ENCODE measurements at places on chromosomes 6 and 20. TPM values are rescaled to one million over a fixed set of nuclear protein-coding genes. Genes with fewer than 3 reads are reported as not detected.

GRCh38 chr6:66179361-66179760 is 472.3 kb upstream of the EYS start:
- DNase-seq: no peak

DNA sequence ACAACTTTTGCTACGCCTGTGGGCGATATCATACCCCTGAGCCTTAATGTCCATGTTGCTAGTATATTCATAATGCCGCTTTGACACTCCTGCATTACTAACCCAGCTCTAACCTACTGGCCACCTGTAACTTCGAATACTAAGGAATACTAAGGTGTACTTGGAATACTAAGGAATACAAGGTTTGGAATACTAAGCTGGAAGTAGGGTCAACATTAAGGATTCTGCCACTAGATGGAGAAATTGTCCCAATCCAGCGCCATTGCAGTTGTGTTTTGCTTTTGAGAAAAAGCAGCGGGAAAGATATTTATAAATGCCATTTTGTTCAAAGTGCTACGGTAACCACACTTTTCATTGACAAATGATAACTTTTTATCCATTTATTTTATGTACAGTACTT is 10.7 kb downstream of the TBXT start:
- DNase-seq: no peak

GRCh38 chr20:49039854-49040253 is 6.3 kb upstream of the CSE1L start:
- DNase-seq: no peak

GRCh38 chr6:83518816-83519480 is 6.6 kb downstream of the PRSS35 start:
- no peak for DNase-seq

DNA sequence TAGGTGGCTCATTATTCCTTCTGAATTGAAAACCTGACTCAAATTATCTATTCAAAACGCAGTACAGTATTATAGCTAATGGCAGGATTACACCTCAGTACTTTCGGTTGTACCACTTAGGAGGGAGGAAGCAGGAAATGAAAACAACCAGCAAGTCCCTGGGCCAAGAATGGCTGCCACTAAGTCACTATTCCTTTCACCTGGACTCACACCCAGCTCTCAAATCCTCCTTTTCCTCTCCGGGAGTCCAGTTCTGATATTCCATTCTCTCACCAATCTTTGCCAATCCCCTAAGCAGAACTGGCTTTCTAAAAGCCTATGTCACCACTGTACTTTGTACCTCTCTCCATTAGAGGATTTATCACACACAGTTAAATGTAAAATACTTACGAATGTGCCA is 20.6 kb downstream of the TMEM242 start:
- no peak for DNase-seq

DNA sequence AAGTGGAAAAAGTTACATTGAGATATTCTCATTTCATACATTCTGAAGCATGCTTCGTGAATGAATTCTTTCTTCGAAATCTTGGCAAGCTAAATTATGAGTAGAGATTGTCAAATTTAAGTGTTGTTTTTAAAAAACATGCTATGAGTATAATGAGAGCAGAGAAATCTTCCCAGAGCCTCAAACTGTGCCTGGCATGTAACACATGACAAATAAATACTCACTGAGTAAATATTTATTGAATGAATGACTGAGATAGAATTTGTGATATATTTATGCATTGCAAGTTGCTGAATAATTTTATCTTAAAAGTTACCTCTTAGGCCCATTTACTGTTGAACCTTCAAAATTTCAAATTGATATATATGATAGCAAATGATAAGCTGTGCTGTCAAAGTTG is 24.7 kb upstream of the CD2AP start:
- DNase-seq: no peak

DNA sequence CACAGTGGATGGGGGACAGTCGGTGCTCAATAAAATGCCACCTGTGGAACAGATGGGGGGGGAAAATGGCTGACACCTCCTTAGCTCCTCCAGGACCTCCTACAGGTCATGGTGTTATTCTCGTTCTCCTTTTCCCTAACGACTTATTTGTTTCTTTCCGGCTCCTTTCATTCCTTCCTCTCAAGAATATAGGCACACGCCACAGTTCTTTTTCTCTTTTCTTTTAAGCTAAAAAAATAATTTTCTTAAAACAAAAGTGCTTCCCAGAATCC is 1.4 kb upstream of the RNASET2 start:
- DNase-seq: no peak

DNA sequence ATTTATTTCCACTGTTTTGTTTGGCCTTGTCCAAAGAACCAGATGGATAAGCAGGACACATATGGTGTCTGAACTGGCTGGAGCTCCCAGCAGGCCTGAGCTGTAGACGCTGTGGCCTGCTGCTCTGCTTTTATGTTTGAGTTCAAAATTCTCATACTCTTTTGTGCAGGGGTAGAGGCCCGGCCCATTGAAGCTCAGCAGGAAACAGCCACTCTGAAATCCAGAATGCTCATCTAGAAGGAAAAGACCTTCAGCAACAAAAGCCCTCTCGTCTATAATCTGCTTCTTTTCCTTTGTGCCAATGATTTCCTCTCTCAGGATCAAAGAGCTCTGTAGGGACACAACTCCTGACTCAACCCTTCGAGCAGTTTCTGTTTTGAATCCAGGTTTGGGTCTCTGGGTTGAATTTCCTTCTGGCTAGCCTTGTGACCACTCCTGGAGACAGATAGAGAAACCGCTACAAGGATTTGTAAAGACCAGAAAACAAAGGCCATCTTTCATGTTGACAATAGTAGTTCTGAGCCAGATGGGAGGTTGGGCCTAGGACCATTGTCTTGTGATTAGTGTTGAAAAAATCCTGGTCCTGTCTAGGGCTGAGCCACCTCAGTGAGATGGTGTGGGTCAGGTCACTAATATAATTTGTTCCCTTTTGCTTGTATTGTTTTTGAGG is 446.7 kb downstream of the BCKDHB start:
- DNase-seq: peak; percentile 53

DNA sequence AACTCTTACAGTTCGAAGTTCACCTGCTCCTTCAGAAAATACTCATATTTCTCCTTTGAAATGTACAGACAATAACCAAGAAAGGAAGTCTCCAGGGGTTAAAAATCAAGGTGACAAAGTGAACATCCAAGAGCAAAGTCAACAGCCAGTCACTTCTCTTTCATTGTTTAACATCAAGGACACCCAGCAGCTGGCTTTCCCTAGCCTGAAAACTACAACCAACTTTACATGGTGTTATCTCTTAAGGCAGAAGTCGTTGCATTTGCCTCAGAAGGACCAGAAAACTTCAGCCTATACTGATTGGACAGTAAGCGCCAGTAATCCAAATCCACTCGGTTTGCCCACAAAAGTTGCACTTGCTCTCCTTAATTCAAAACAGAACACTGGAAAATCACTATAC is 113.3 kb downstream of the HIVEP1 start:
- no peak for DNase-seq

DNA sequence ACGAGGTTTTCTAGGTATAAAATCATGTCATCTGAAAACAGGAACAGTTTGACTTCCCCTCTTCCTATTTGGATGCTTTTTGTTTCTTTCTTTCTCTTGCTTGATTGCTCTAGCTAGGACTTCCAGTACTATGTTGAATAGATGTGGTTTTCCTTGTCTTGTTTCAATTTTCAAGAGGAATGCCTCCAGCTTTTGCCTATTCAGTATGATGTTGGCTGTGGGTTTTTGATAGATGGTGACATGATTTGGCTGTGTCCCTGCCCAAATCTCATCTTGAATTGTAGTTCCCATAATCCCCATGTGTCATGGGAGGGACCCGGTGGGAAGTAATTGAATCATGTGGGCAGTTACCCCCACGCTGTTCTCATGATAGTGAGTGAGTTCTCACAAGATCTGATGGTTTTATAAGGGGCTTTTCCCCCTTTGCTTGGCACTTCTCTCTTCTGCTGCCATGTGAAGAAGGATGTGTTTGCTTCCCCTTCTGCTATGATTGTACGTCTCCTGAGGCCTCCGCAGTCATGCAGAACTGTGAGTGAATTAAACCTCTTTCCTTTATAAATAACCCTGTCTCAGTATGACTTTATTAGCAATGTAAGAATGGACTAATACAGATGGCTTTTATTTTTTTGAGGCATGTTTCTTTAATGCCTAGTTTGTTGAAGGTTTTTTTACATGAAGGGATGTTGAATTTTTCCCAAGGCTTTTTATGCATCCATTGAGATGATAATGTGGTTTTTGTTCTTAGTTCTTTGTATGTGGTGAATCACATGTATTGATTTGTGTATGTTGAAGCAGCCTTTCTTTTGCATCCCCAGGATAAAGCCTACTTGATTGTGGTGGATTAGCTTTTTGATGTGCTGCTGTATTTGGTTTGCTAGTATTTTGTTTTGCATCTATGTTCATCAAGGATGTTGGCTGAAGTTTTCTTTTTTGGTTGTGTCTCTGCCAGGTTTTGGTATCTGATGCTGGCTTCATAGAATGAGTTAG is 239.1 kb downstream of the THBS2 start:
- no peak for DNase-seq

DNA sequence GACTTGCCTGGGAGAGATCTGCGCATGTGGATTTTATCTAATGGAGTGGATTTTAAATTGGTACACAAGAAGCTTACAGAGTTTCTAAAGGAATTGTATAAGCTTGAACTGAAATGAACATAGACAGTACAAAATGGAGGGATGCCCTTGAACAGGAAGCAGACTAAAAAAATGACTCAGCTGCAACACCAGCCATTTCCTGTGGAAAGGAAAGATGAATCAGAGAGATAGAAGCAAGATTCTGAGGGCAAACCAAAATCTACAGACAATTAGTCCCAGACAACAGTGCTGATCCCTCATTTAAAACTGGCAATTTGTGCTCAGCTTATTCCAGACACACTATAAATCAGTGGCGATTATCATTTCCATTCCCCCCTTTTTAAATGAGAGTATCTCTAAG is 114.6 kb upstream of the TCF21 start:
- no peak for DNase-seq

DNA sequence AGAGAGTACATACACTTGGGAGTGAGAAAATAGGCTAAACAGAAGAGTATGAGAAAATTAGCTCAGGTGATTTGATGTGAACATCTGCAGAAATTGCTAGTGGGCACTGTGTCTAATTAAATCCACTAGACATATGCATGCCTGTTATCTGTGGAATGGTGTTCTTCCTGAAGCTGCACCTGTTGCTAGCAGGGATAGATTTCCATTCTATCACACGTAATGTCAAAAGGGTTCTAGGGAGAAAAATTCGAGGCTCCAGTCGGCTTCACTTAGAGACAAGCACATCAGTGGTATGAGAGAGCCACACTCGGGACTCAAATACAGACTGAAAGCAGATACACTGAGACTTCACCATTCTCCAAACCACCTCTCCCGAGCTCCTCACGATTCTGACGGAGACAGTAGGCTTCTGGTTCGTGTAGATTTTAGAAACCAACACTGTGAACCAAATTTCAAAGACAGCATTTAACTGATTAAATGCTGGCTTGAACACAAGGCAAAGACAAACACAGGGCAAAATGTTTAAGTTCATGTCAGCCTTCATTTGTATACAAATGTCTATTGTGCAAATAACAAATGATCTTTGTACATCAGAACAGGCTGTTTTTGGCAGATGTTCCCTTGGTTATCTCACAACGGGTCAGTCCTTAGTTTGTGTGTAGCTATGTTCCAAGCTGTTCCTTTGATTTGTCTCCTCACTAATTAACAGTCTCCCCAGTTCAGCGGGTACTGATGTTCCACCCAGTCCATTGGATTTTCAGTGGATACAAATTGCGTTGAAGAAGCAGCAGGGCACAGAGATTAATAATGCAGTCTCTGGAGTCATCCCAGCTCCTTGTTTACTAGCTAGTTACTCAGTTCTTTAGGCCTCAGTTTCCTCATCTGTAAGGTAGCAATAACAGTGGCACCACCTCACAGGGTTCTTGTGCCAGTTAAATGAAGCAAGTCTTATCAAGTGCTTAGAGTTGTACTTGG is 131.0 kb upstream of the IFNGR1 start:
- DNase-seq: no peak

- peak; percentile 51 for DNase-seq
Observed at GRCh38 chr20:63291811-63292210, 1.2 kb upstream of the COL20A1 start.

DNA sequence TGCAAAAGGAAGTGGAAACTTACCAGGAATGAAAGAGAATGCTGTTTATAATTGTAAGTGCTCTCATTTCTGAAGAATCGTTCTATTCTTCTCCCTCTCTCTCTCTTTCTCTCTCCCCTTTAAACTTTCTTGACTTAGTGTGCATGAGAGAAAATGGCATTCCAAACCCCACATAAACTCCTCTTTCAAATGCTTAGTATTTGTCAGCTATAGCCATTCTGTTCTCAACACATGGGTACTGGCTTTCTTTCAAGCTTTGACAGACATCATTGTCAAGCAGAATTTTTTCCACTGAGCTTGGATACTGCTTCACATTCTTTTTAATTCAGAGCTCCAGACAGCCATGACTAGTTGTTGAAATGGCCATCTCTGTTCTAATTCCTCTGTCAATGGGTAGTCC is 51.1 kb upstream of the PREP start:
- DNase-seq: no peak

- no peak for DNase-seq
Observed at GRCh38 chr6:134481966-134482365, 164.1 kb upstream of the SGK1 start.

GRCh38 chr6:163392533-163392932 is 22.0 kb upstream of the QKI start:
- DNase-seq: peak; percentile 86

DNA sequence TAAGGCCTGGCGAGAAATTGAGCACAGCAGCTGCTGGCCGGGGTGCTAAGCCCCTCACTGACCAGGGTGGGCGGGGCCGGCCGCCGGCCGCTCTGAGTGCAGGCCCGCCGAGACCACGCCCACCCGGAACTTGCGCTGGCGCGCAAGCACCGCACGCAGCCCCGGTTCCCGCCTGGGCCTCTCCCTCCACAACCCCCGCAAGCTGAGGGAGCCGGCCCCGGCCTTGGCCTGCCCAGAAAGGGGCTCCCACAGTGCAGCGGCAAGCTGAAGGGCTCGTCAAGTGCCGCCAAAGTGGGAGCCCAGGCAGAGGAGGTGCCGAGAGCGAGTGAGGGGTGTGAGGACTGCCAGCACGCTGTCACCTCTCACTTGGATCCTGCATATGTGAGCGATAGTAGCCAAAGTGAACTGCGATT is 251.2 kb downstream of the GJA1 start:
- DNase-seq: peak; percentile 61

GRCh38 chr6:1885576-1886011 is 275.9 kb downstream of the FOXC1 start:
- no peak for DNase-seq

GRCh38 chr6:25062070-25062811 is 126.5 kb upstream of the RIPOR2 start:
- no peak for DNase-seq

Gene RAMACL
- 1.0 TPM for total RNA-seq

Gene SCRT2
- not detected for total RNA-seq

Gene NFS1
- 30.8 TPM for total RNA-seq

Gene AK9
- total RNA-seq: 12.4 TPM

Gene SLPI
- total RNA-seq: 14.3 TPM

Gene SPACA1
- total RNA-seq: not detected

Gene CST4
- total RNA-seq: not detected

Gene RAET1L
- total RNA-seq: not detected

Gene AURKA
- total RNA-seq: 10.8 TPM

Gene SLC22A2
- total RNA-seq: not detected

Data from right cardiac atrium (tissue), 5 donors.